ENCODE measurements at places on chromosomes 12 and 14. TPM values are rescaled to one million over a fixed set of nuclear protein-coding genes. Genes with fewer than 3 reads are reported as not detected.

DNA sequence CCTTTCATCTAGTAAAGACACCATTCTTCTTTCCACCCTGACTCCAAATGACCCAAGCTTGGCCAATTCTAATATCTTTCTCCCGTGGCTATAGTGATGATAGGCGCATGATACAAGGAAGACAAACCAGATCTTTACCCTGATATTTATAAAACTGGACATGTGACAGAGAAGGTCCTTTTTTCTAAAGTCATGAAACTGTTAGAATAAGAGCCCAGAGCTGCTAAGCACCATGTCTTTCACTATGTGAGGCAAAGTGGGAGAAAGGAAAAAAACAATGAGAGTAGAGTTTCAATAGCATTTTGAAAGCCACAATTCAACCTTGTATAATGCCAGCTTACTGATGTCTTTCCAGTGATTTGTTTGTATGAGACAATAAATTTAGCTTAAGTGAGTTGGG lies 212.4 kb downstream of the RASSF9 start:
- no peaks in the 10 kb centered on the region for H3K27me3 ChIP-seq
- no peak overlapping the region for H3K27ac ChIP-seq
- no peaks in the 10 kb centered on the region for H3K36me3 ChIP-seq

- H3K36me3 ChIP-seq, result peaks cover 15% of the 10 kb centered on the region
- H3K27me3 ChIP-seq, result peaks cover 3% of the 10 kb centered on the region
- H3K4me1 ChIP-seq, result peaks cover 23% of the 10 kb centered on the region
- no peak overlapping the region for H3K27ac ChIP-seq
- DNase-seq, result no peak
Observed at GRCh38 chr14:51960866-51961265, 28.5 kb upstream of the RTRAF start.

DNA sequence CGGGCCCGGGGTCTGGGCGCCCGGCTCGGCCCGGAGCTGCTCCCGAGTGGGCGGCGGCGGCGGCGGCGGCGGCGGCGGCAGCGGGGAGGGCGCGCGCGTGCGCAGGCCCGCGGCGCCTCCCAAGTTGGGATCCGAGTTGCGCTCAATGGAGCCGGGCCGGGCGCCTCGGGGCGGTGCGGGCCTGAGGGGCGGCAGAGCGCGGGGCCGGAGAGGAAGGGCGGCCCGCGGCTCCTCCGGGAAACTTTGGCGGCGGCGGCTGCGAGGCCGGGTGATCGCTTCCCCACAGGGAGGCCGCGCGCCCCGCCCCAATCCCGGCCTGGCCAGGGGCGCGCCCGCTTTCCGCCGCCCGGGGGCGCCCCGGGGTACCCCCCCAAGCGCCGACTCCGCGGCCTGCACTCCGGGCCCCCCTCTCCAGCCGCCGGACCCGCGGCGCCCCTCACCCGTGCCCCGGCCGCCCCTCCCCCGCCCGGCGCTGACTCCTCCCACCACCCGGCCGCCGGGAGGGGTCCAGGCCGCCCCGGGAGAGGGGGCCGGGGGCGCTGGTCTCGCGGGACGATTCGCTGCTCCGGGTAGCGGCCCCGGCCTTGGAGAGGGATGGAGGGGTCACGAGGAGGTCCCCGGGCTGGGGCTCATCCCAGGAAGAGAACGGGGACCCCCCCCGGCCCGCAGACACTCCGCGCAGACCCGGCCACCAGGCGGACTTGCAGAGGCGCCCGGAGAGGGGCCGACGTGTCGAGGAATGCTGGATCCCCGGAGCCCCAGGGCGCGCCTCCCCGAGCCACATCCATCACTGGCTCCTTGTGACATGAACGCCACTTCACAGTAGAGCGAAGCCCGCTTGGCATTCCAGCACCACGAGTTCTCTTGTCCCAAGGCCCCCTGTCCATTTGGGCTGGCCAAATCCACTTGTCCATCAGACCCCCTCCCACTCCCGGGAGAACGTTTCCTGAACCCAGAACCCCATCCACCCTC lies at the start of gene RILPL1:
Gene RILPL1 (minus strand): TSS at position 48 of the 972 bp plus-strand sequence. CDS start 237 bp downstream, outside the sequence.
- H3K4me1 ChIP-seq, result peaks cover 26% of the 10 kb centered on the region
- peak within 1 kb of the TSS; percentile 92 for H3K4me3 ChIP-seq

DNA sequence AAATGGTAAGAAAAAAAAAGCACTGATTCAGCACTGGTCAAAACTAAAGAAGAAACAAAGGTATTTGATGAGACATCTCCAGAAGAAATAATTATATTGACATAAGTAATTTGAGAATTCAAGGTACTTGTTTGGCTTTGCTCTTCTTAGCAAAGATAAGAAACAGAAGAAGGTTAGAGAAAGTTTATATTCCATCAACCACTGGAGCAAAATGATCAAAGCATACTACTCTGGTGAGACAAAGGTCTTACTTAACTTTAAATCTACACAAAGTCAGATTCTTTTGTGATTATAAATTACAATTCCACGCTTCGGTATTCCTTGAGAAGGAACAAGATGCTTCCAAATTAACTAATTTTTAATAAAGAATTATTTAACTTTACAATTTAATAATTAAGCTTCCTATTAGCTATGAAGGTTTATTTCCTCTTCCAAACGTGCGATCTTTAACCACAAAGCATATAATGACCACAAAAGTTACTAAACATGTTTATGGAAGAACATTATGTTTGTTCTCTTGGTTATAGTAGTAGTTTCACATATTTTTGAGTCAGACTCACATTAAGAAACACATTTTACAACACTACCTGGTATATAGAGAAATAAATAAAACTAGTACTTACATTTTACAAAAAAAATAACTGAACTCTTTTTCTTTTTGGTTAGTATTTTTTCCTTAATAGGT lies 53.4 kb downstream of the METTL25 start:
- peaks cover 13% of the 10 kb centered on the region for H3K4me1 ChIP-seq
- H3K27ac ChIP-seq, result no peak overlapping the region
- no peaks in the 10 kb centered on the region for H3K36me3 ChIP-seq
- H3K4me3 ChIP-seq, result no peak overlapping the region
- no peaks in the 10 kb centered on the region for H3K27me3 ChIP-seq

Gene FIGNL2
- not detected for total RNA-seq

- peaks cover 11% of the 10 kb centered on the region for H3K27me3 ChIP-seq
- no peaks in the 10 kb centered on the region for H3K4me1 ChIP-seq
- no peak overlapping the region for H3K27ac ChIP-seq
- H3K36me3 ChIP-seq, result no peaks in the 10 kb centered on the region
- no peak overlapping the region for H3K4me3 ChIP-seq
Observed at GRCh38 chr14:105945896-105946295, 419.5 kb downstream of the TMEM121 start.

Gene PRB2
- not detected for total RNA-seq

Gene KERA
- total RNA-seq, result not detected

Gene ACVRL1
- 13.5 TPM for total RNA-seq

- peaks cover 27% of the 10 kb centered on the region for H3K4me1 ChIP-seq
- peaks cover 14% of the 10 kb centered on the region for H3K36me3 ChIP-seq
- DNase-seq, result no peak
- H3K27me3 ChIP-seq, result no peaks in the 10 kb centered on the region
- H3K4me3 ChIP-seq, result no peak overlapping the region
- H3K27ac ChIP-seq, result no peak overlapping the region
Observed at GRCh38 chr12:111777345-111778045, 10.8 kb downstream of the ALDH2 start.

Gene FAIM2
- total RNA-seq, result 0.34 TPM

- H3K4me1 ChIP-seq, result peaks cover 17% of the 10 kb centered on the region
- no peaks in the 10 kb centered on the region for H3K27me3 ChIP-seq
- no peak overlapping the region for H3K27ac ChIP-seq
- no peak overlapping the region for H3K4me3 ChIP-seq
- no peaks in the 10 kb centered on the region for H3K36me3 ChIP-seq
- DNase-seq, result peak; percentile 41
Observed at GRCh38 chr14:72855913-72856312, 38.0 kb downstream of the DPF3 start.

Gene CNOT2
- total RNA-seq, result 48.6 TPM

- no peak overlapping the region for H3K27ac ChIP-seq
- no peak overlapping the region for H3K4me3 ChIP-seq
- peaks cover 19% of the 10 kb centered on the region for H3K27me3 ChIP-seq
- peaks cover 15% of the 10 kb centered on the region for H3K4me1 ChIP-seq
- peaks cover 4% of the 10 kb centered on the region for H3K36me3 ChIP-seq
Observed at GRCh38 chr12:63149909-63150712, 890 bp downstream of the AVPR1A start.

Gene KRT82
- not detected for total RNA-seq

DNA sequence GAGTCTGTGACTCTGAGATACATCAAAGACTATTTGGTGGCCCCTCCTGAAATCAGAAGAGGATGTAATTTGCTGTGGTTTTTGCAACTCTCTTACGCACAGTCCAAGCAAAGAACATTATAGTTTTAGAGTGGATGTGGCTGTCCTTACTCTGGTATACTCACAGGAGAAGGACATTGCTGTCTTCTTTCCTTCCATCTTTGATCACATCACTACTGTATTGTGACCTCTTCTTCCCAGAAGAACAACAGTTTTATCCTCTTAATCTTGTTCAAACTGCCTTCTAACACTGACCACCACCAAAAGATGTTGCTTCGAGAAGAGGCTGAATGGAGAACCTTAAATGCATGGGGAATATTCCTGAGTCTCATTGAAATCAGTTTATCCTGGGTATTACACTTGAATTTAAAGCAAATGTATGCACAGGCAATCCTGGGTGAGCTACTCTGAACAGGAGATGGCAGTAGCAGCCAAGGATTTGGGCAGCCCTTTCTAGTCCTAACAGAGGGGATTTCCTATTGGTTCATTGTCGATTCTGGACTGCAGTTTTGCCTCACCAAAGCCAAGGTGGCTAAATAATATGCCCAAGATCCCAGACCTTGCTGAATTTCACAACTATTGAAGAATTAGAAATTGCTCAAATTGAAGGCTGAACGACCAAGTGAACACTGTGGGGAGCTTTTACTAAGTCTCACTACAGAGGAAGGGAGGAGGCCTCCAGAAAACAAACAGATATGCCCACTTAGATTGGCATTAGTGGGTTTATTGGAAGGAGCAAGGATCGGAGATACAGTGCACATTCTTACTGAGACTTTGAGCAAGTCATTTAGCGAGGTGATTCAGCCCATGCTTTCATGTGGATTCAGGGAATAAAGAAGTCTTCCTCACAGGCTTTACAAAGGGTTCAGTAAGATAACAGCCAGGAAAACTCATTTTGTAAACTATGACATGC lies 282.8 kb downstream of the PAWR start:
- DNase-seq, result peak; percentile 88
- H3K27me3 ChIP-seq, result no peaks in the 10 kb centered on the region
- peaks cover 61% of the 10 kb centered on the region for H3K4me1 ChIP-seq
- peak overlapping the region; percentile 89 for H3K27ac ChIP-seq

DNA sequence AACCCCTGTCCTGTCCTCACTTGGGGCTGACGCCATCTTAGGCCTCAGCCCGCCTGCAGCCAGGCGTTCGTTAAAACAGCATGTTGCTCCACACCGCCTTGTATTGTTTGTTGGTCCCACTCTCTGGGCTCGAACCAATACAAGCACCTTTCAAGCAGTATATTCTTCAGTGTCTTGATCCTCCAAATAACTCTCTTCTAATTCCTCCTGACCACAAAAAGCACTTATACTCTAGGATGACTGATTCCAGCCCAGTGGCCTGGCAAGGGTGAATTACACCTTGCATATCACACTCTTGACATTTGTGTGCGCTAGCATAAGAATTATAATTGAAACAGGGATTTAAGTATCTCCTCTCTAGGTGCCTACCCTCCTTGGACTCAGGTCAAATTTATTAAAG lies 7.1 kb downstream of the CCER1 start:
- H3K4me3 ChIP-seq, result no peak overlapping the region
- H3K36me3 ChIP-seq, result no peaks in the 10 kb centered on the region
- H3K27me3 ChIP-seq, result no peaks in the 10 kb centered on the region
- H3K4me1 ChIP-seq, result peaks cover 11% of the 10 kb centered on the region

- peaks cover 2% of the 10 kb centered on the region for H3K27me3 ChIP-seq
- H3K27ac ChIP-seq, result peak overlapping the region; percentile 71
- H3K4me1 ChIP-seq, result peaks cover 82% of the 10 kb centered on the region
Observed at GRCh38 chr12:69500631-69501030, 30.4 kb downstream of the FRS2 start.

- no peak overlapping the region for H3K27ac ChIP-seq
- no peak overlapping the region for H3K4me3 ChIP-seq
- H3K27me3 ChIP-seq, result peaks cover 5% of the 10 kb centered on the region
- peaks cover 11% of the 10 kb centered on the region for H3K4me1 ChIP-seq
Observed at GRCh38 chr12:69929125-69929524, 104.1 kb downstream of the MYRFL start.

DNA sequence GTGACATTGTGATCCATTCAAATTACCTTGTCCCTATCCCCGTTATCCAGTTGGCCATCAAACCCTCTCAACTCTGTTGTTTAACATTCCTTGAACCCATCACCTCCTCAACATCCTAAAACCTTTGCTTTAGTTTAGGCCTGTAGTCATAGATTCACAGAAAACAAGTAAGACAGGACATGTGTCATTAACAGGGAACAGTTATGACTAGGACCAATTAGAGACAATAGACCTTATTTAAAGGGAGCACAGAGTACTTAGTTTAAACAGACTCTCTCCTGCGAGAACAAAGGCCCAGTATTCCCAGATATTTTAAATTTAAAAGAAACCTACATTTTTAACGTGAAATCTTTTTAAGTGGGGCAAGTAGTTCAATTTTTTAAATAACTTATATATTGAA lies 20.0 kb upstream of the HELB start:
- H3K27ac ChIP-seq, result no peak overlapping the region
- no peak for DNase-seq
- no peak overlapping the region for H3K4me3 ChIP-seq

GRCh38 chr12:105226219-105226618 lies 9.8 kb downstream of the APPL2 start:
- H3K27ac ChIP-seq, result peak overlapping the region; percentile 92
- no peaks in the 10 kb centered on the region for H3K27me3 ChIP-seq
- DNase-seq, result peak; percentile 95
- peak overlapping the region; percentile 82 for H3K4me3 ChIP-seq
- H3K4me1 ChIP-seq, result peaks cover 99% of the 10 kb centered on the region
- H3K36me3 ChIP-seq, result peaks cover 89% of the 10 kb centered on the region

DNA sequence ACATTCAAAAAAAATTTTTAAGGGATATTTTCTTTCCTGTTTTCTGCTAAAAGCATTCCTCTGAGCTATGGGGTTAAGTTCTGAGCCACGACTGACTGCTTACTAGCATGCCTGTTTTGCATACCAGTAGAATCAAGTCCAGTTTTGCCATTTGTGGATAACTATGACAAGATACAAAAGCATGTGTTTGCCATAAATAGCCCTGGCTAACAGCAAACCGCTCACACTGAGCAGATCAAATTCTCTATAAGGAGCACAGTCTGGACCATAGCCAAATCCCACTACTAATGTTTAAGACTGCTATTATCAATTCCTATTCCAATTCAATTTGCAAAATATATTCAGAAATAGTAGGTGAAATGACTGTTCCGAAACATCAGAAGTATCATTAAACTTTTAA lies 3.2 kb downstream of the CFL2 start:
- H3K4me1 ChIP-seq, result peaks cover 63% of the 10 kb centered on the region
- H3K27ac ChIP-seq, result peak overlapping the region; percentile 70
- H3K27me3 ChIP-seq, result no peaks in the 10 kb centered on the region
- H3K36me3 ChIP-seq, result peaks cover 26% of the 10 kb centered on the region
- H3K4me3 ChIP-seq, result peak overlapping the region; percentile 91

DNA sequence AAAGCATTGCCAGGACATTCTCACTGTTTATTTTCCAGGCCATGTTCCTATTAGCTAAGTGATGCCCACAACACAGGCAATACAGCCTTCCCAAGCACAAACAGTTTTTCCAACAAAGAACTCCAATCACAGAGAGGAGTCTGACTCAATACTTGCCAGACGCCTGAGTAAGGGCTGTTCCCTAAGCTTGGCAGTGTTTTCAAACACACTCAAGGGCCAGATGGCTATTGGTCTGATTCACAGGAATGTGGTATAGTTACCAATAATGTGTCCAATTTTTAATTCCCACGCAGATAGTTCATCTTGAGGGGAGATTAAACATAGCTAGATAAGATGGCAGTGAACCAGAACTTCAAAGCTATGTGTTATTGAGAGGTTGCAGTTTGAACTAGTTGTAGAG lies 381.0 kb downstream of the SNAPC1 start:
- no peak overlapping the region for H3K4me3 ChIP-seq
- H3K36me3 ChIP-seq, result no peaks in the 10 kb centered on the region
- peaks cover 2% of the 10 kb centered on the region for H3K27me3 ChIP-seq
- H3K27ac ChIP-seq, result no peak overlapping the region

All from HFFc6 (cell line).